Activated T-helper 1 cell treated with anti-CD3 and anti-CD28 coated beads, Interleukin-12 subunit alpha, Interleukin-12 subunit beta, Interleukin-2, Interleukin-4 antibody, amounts not matched to agents 30 ng/mL and 10 ng/mL and 1 ng/mL, durations not matched to agents 14 hours and 24 hours and 36 hours (primary cell): ENCODE measurements at places on chromosomes 12 and 14. TPM values are rescaled to one million over a fixed set of nuclear protein-coding genes. Genes with fewer than 3 reads are reported as not detected.

DEGS2 gene
- total RNA-seq: 0.31 and 1.1 TPM in 2 replicates

GRCh38 chr12:80498059-80498728 lies 54.2 kb downstream of the PTPRQ start:
- no peak for DNase-seq

DNA sequence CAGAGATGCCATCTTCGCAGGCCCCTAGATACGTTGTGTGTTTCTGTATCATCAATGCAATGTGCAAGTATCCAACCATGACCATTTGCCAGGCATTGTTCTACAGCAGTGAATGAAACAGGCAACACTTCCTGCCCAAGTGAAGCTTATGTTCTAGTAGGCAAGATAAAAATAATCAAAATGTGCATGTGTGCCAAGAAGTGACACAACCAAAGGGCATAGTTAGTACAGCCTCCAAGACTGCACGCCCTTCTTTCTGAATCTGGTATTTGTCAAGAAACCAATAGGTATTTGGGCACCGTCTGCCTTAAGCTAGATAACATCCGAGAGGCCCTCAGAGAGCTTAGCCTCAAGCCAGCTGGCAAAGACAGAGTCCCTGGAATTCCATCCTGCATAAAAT lies 152.0 kb downstream of the TMEM132C start:
- DNase-seq: no peak

DNA sequence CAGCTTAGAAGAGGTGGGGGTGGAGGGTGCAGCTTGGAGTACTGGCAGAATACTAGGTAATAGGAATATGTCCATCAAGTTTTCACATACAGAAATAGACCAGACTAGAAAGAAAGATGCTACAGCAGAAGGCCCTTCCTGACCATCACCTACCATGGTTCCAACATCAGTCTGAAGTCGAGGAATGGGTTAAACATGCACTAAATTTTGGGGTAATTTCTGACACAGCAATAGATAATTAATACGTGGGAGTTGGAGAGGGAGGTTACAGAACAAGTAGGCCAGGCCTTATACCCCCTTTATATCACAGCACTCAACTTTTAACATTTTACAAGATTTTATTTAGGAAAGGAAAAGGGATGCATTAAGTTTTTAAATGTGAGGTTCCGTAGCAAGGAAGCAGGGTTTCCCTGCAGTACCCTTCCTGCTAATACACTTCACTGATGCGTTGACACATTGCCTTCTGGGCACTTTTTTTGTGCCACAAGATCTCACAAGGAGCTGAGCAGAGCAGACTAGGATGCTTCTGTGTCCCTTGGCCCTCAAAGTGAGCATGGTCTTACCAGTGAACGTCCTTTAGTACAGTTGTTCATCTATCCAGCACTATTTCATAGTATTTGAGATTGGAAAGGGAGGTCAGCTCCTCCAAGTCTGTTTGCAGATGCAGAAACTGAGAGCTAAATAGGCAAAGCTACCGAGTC lies 50.8 kb downstream of the EID3 start:
- DNase-seq: no peak

- no peak for DNase-seq
These were observed 80.3 kb downstream of the PAPOLA start for GRCh38 chr14:96582411-96582961.

DNA sequence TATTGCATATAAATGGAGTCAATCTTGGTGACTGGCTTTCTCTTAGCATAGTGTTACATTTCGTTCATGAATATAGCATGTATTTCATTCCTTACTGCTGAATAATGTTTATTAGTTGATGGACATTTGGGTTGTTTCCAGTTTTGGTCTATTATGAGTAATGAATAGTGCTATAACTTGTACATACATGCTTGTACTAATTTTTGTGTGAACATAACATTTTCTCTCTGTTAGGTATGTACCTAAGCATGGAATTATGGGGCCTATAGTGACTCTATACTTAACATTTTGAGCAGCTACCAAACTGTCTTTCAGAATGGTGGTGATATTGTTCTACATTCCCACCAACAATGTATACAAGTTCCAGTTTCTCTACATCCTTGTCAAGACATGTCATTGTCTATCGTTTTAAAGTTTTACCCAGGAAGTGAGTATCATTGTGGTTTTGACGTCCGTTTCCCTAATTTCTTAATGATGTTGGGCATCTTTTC lies 23.1 kb downstream of the ATP2A2 start:
- DNase-seq: no peak

GRCh38 chr12:93205361-93205760 lies 172.4 kb upstream of the NUDT4 start:
- DNase-seq: no peak

GRCh38 chr12:124273630-124274029 lies 21.3 kb upstream of the RFLNA start:
- no peak for DNase-seq

GRCh38 chr12:14988035-14988434 lies 15.2 kb downstream of the PDE6H start:
- no peak for DNase-seq

DNA sequence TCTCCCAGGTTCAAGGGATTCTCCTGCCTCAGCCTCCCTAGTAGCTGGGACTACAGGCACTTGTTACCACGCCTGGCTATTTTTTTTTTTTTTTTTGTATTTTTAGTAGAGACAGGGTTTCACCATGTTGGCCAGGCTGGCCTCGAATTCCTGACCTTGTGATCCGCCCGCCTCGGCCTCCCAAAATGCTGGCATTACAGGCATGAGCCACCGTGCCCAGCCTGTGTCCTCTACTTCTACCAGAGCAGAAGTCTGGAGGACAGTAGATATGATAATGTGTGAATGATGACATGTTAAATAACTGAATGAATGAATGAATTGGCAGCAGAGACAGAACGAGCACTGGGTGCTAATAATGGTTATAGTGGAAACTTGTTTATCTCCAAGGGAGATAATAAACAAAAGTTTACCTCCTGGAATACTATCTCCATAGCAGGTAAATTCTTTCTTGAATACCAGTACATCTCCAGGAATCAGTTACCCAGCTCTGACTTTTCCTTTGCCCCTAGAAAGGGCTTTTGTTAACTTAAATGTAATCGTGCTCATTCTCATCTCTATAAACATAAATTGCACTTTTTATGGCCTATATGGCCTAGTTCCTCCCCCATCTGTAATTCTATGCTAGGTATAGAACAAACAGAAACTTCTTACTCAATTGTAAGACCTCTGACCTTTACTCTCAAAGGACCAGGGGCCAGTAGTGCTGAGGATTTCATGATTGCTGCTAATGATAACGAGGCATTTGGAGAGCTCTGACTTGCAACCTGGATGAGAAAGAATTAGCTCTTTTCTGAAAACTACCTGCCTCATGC lies 7.2 kb upstream of the LGALS3 start:
- DNase-seq: no peak

NKX2-1 gene
- not detected in 2 replicates for total RNA-seq

GRCh38 chr12:47985596-47986290 lies 18.5 kb downstream of the COL2A1 start:
- DNase-seq: no peak

- DNase-seq: no peak
These were observed 69.9 kb downstream of the WIF1 start for GRCh38 chr12:65051218-65051617.
